Esophagus muscularis mucosa (tissue), 4 donors: ENCODE measurements at places on chromosomes 7 and 10. TPM values are rescaled to one million over a fixed set of nuclear protein-coding genes. Genes with fewer than 3 reads are reported as not detected.

C10orf71 gene
- total RNA-seq, result 0.42 TPM

SVOPL gene
- total RNA-seq, result not detected

CRYGN gene
- 0.17 TPM for total RNA-seq

- H3K27me3 ChIP-seq, result peaks cover 23% of the 10 kb centered on the region
- H3K27ac ChIP-seq, result no peak overlapping the region
- no peaks in the 10 kb centered on the region for H3K4me1 ChIP-seq
Measured at GRCh38 chr10:117391436-117392205, 16.4 kb upstream of the PDZD8 start.

DNA sequence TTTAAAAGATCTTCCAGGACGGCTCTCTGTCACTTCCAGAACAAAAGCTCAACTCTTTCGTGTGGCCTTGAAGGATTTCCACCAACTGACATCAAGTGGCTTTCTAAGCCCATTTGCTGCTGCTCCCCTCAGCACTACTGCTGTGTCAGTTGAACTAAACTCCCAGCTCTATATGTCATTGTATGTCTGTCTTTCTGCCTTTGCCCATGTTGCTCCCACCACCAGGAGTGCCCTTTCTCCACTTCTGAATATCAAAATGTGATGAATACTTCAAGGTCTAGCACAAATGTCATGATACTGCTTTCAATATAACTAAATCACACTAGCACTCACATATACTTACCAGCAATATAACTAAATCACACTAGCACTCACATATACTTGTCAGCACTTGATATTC is 138.3 kb downstream of the ATXN7L1 start:
- peaks cover 20% of the 10 kb centered on the region for H3K4me1 ChIP-seq
- no peaks in the 10 kb centered on the region for H3K27me3 ChIP-seq
- H3K4me3 ChIP-seq, result no peak overlapping the region
